ENCODE measurements at places on chromosomes 2 and 18. TPM values are rescaled to one million over a fixed set of nuclear protein-coding genes. Genes with fewer than 3 reads are reported as not detected.

Gene SGO2
- 2.4 TPM for total RNA-seq

Gene PSMA8
- not detected for total RNA-seq

Gene SLC4A5
- total RNA-seq, result 0.30 TPM

Gene APCDD1
- 8.2 TPM for total RNA-seq

Gene SERPINB12
- total RNA-seq, result not detected

Gene UGT1A8
- not detected for total RNA-seq

Gene GRHL1
- 0.33 TPM for total RNA-seq
